ENCODE measurements at places on chromosomes 12 and 14. TPM values are rescaled to one million over a fixed set of nuclear protein-coding genes. Genes with fewer than 3 reads are reported as not detected.

The DUSP6 gene
- 60.9 TPM for total RNA-seq

The CMKLR1 gene
- not detected for total RNA-seq

GRCh38 chr12:127771546-127771945, 495.4 kb upstream of the TMEM132C start:
- H3K36me3 ChIP-seq, result no peaks in the 10 kb centered on the region
- no peak for DNase-seq
- H3K4me3 ChIP-seq, result no peak overlapping the region
- no peak overlapping the region for H3K27ac ChIP-seq
- no peaks in the 10 kb centered on the region for H3K27me3 ChIP-seq

DNA sequence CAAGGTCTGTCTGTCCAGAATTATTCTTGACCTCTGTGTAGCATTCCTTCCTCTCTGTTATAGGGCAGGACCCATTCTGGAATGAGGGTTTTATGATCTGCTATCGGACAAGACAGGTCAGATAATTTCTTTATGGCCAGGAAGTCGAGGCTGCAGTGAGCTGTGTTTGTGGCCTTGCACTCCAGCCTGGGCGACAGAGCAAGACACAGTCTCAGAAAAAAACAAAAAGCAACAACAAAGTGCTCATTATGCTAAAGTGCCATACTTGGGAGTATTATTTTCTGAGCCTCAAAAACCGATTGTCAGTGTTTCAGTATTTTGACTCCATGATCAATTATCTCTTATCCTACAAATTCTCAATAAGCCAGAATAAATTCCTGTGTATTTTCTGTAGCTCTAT, 4.1 kb downstream of the CIPC start:
- no peak for DNase-seq
- no peak overlapping the region for H3K4me3 ChIP-seq
- no peak overlapping the region for H3K27ac ChIP-seq
- H3K36me3 ChIP-seq, result peaks cover 16% of the 10 kb centered on the region
- no peaks in the 10 kb centered on the region for H3K27me3 ChIP-seq

DNA sequence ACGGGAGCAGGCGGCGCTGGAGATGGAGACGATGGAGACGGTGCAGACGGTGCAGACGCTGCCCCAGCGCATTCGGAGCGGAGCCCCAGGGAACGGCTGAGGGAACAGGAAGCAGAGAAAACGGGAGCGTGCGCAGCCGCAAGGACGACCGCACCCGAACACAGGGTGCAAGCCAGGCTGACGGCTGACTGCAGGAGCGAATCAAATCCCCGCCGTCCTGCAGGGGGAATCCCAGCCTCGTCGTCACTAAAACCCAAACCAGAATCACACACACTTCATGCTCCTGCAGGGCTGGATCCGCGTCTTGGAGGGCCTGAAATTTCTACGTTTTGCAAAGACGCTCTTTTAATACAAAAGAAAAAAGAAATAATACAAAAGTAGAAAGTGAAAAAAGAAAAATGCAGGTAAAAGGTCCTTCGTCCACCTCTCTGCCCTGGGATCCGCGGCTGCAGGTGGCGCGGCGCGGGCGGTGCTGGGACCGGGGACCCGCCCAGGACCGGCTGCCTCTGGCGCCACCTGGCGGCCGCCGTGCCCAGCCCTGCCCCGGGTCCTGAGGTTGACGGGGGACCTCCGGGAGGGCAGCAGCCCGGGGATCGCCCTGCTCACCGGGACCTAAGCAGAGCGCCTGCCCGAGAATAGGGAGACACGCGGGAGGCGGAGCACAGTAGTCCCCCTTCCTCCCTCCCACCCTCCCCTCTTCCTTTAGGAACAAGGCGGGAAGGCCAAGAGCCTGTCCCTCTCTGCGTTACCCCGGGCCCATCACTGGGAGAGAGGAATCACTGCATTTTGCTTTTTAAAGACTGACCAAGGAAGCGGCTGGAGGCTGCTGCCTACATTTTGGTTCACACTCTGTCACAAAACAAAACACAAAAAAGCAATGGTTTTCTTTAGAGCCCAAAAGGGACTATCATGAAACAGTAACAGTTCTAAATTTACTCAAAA, 20.1 kb downstream of the STX2 start:
- H3K4me3 ChIP-seq, result peak overlapping the region; percentile 77
- DNase-seq, result peak; percentile 89
- H3K27ac ChIP-seq, result peak overlapping the region; percentile 86
- H3K36me3 ChIP-seq, result peaks cover 16% of the 10 kb centered on the region
- H3K4me1 ChIP-seq, result peaks cover 6% of the 10 kb centered on the region

DNA sequence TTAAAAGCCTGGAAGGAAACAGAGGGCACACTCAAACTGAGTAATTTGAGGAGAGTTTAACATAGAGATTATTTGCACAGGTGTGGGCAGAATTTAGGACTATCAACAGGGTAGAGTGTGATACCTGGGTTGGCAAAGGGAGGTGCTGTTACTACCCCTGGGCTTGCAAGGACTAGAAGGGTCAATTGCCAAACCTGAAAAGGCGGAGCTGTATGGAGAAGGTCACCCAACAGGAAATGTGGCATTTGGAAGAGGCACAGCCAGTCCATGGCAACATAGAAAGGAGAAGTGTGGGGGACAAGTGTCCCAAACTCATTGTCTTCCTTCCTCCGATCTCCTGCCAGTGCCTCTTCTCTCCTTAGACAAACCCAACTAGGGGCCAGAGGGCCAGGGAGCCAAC, 21.6 kb upstream of the MED13L start:
- no peak overlapping the region for H3K4me3 ChIP-seq
- no peaks in the 10 kb centered on the region for H3K36me3 ChIP-seq
- H3K27me3 ChIP-seq, result peaks cover 4% of the 10 kb centered on the region
- H3K27ac ChIP-seq, result no peak overlapping the region
- H3K4me1 ChIP-seq, result no peaks in the 10 kb centered on the region
- DNase-seq, result no peak
